Activated CD4-positive, alpha-beta T cell treated with anti-CD3 and anti-CD28 coated beads, Interleukin-2, Interleukin-4, amounts not matched to agents 100 ng/mL and 50 ng/mL, durations not matched to agents 16 hours and 8 hours (primary cell): ENCODE measurements at places on chromosomes 5 and 9.

DNA sequence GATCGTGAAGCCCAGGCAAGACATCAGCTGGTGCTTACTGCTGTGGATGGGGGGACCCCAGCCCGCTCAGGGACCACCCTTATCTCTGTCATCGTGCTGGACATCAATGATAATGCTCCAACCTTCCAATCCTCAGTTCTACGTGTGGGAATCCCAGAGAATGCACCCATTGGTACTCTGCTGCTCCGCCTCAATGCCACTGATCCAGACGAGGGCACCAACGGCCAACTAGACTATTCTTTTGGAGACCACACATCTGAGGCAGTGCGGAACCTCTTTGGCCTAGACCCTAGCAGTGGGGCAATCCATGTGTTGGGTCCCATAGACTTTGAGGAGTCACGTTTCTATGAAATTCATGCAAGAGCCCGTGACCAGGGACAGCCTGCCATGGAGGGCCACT, 960 bp downstream of the PCDHGC5 start:
- DNase-seq = no peak

- no peak for DNase-seq
Observed at GRCh38 chr5:61538722-61539501, 206.9 kb downstream of the ZSWIM6 start.

DNA sequence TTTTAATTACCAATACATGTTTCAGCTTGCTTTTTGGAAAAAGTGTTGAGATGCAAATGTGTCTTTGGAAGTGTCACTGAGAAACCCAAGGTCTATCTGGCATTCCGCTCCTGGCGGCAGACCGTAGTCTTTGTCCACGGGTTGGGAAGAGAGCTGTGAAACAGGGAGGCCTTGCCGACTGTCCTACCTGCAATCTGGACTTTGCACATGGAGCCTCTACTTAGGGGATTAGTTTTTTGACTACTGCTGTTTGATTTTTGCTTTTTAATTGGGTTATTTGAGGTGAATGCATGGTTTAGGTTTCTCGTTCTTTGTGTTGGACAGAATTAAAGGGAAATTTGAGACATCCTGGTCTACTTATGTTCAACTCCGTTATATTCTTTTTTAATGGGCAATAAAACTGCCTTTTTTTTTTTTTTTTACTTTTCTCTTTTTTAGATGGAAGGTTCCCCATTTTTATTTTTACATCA, 25.7 kb downstream of the TRIO start:
- DNase-seq = no peak

DNA sequence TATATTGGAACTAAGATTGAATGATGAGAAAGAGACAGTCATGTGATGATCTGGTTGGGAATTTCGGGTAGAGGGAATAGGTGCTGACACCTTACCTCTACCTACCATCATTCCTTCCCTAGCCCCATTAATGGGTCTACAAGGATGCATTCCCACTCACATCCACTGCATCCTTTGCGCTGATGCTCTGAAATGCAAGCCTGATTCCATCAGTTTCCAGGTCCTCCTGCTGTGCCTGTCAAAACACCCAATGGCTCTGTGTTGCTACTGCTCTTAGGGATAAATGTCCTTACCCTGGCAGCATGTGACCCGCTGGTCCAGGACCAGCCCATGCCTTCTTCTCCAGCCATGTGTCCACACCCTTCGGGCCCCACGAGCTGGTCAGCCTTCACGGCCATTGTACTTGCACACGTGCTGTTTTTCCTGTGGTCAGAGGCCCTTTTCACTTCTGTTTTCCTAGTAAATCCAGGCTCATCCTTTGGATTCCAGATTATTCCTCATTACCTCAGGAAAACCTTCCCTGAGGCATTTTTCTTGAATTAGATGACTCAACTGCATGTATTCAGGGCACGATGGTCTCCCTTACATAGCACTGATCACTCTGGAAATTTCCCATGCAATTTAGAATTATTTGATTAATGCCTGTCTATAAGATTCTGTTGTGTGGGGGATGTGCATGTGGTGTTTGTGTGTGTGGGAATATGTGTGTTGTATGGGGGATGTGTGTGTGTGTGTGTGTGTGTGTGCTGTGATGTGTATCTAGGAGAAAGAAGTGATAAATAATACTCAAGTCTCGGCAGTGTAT, 185.0 kb downstream of the DIRAS2 start:
- DNase-seq = no peak
